Thymus (tissue), 14 donors: ENCODE measurements at places on chromosomes 1 and 21.

- DNase-seq, result no peak
These were observed 57.5 kb downstream of the ERG start for GRCh38 chr21:38440746-38441145.

DNA sequence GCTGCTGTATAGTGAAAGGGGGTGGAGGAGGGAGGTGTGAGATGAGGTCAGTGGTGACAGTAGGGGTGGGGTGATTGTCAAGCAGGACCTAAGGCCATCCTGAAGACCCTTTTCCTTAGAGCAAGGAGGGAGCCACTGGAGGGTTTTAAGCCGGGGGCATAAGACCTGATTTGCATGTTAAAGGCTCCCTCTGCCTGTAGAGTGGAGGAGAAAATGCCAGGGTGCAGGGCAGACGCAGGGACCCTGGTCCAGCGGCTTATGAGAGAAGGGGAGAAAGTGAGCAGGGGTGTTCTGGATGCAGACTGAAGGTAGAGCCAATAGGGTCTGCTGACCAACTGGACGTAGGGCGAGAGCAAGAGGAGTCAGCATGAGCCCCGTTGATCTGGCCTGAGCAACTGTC lies 154.1 kb downstream of the TRABD2B start:
- DNase-seq, result no peak

DNA sequence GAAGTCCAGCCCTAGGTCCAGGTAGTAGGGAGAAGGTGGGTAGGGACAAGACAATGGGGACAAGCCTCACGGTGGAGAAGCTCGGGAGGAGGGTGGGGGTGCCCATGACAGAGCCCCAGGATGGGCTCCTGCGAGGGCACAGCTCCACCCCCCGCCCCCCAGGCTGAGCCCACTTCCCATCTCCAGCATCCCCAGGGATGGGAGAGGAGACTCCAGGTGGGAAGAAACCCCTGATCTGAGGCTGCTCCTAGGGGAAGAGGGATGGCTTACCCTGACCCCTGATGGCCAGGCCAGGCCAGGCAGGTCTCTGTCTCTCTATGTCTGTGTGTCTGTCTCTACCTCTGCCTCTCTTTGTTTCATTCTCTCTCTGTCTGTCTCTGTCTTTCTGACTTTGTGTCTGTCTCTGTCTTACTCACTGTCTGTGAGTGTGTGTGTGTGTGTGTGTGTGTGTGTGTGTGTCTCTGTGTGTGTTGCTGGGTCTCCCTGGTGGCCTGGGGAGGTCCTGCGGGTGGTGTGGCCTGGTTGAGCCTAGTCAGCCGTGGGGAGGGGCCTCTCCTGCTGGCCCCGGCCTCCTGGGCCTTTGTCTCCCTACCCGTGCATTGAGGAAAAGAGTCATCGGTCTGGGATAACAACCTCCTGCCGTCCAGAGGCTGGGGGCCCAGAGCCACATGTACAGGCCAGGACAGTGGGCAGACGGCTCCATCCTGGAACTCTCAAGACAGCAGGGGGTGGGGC lies 45.7 kb downstream of the WNT9A start:
- DNase-seq, result no peak

GRCh38 chr1:40017951-40018575 lies 22.5 kb upstream of the CAP1 start:
- no peak for DNase-seq

GRCh38 chr21:33244779-33245105 lies 15.0 kb downstream of the IFNAR2 start:
- no peak for DNase-seq

GRCh38 chr1:232413674-232414073 lies 216.3 kb downstream of the SIPA1L2 start:
- no peak for DNase-seq

DNA sequence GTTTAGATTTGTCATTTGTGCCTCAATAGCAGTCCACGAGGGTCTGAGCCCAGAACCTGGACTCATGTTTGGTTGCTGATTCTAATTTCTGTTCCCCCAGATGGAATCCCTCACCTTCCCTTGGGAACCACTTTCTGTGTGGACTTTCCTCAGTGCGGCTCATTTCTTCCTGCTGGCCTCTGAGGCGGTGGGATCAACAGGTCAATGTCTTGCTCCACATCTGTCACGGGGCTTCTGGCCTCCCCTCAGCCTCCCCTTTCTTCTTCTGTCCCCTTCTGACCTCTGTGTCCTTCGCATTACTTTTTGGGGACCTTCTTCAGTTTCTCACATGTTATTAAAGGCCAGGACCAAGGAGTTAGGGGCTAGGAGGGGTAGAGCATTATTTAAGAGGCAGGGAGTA lies 49.2 kb upstream of the PRELP start:
- DNase-seq, result no peak

DNA sequence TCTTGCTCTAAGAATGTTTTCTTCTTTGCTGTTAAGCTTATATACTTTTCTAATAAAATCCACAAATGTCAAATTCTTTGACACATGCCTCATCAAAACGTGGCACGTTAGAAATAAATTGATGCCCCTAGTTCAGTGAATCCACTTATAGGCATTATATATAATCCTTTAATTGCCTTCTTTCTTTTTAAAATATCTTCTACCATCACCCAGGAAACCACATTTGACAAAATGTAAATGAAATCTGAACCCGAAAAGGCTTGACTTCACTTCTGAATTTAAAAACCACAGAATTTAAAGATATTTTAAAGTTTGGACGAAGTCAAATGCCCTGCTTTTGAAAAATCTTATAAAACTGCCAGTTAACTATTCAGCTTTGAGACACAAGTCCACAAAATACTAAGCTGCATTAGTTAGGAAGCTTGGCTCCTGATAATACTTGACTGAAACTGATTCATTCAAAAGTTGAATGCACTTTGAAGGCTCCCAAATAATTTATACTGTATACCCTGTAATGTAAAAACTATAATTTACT lies 22.4 kb upstream of the KIFAP3 start:
- DNase-seq, result no peak

DNA sequence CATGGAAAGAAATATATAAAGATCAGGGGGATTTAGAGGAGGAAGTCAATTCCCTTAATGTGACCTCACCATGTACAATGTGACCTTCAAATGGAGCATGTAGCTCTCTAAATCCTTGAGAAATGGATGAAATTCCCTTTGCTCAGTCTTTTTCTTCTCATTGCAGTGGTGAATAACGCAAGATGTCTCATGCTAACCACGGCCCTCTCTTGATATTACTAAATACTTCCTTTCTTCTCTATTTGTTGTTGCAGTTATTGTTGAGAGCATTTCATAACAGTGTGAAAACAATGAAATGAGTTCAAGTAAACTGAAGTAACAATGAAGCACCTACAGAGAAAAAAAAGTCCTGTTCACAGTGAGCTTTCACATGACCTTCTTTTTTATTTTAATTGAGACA lies 55.6 kb downstream of the ZNF281 start:
- no peak for DNase-seq

- DNase-seq, result no peak
These were observed 101.5 kb downstream of the KCNN3 start for GRCh38 chr1:154768456-154769125.

- DNase-seq, result no peak
These were observed 2.1 kb downstream of the ADORA1 start for GRCh38 chr1:203129501-203130231.

- DNase-seq, result peak; percentile 38
These were observed 52.4 kb downstream of the CHD5 start for GRCh38 chr1:6127587-6128163.

GRCh38 chr1:53519421-53519820 lies 60.2 kb downstream of the DMRTB1 start:
- no peak for DNase-seq

GRCh38 chr1:177010211-177010825 lies 154.2 kb downstream of the ASTN1 start:
- DNase-seq, result no peak
